Cardiac ventricle fibroblast (primary cell): ENCODE measurements at places on chromosomes 2 and 18. TPM values are rescaled to one million over a fixed set of nuclear protein-coding genes. Genes with fewer than 3 reads are reported as not detected.

Gene ATOH8
- 31.2 and 34.5 TPM in 2 replicates for total RNA-seq

Gene MYL12A
- total RNA-seq = 370 and 414 TPM in 2 replicates

Gene FNDC4
- 30.8 and 42.8 TPM in 2 replicates for total RNA-seq

Gene SCYGR4
- total RNA-seq = not detected in 2 replicates

Gene CERKL
- total RNA-seq = not detected in 2 replicates

Gene OLA1
- 77.2 and 86.2 TPM in 2 replicates for total RNA-seq

Gene TWIST2
- total RNA-seq = 94.5 and 105 TPM in 2 replicates

Gene CNDP1
- total RNA-seq = not detected in 2 replicates

Gene DCDC2C
- total RNA-seq = not detected in 2 replicates

Gene LINC00305
- total RNA-seq = not detected in 2 replicates

Gene RPE
- 53.3 and 56.2 TPM in 2 replicates for total RNA-seq

Gene WNT6
- 0.06 TPM in 1 of 2 replicates, not detected in the other for total RNA-seq

Gene NEDD4L
- 5.7 and 13.0 TPM in 2 replicates for total RNA-seq

Gene MAP3K19
- total RNA-seq = not detected in 2 replicates

Gene FAM228B
- total RNA-seq = 5.0 and 8.9 TPM in 2 replicates
